ENCODE measurements at places on chromosomes 6 and 20.

DNA sequence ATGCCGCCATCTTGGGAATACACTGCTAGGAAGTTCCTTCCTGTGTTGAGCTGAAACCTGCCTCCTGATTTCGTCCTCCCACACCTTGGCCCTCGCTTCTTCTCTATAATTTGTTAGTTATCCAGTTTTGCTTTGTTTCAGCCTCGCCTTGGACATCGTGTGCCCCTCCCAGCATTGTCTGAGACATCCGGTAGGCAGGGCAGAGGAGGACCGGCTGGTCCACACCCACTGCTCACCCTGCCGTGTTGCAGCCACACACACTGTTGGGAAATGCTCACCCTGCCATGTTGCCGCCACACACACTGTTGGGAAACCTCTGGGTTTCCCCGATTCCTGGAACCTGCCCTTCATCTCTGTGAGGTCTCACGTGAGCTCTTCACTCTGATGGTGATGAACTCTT, 105.1 kb downstream of the CDH4 start:
- H3K27ac ChIP-seq, result no peak overlapping the region
- H3K36me3 ChIP-seq, result no peaks in the 10 kb centered on the region

GRCh38 chr6:95228636-95229035, 348.7 kb upstream of the MANEA start:
- no peaks in the 10 kb centered on the region for H3K4me1 ChIP-seq
- H3K27ac ChIP-seq, result no peak overlapping the region
- no peaks in the 10 kb centered on the region for H3K27me3 ChIP-seq
- H3K36me3 ChIP-seq, result no peaks in the 10 kb centered on the region
- no peak overlapping the region for H3K4me3 ChIP-seq

DNA sequence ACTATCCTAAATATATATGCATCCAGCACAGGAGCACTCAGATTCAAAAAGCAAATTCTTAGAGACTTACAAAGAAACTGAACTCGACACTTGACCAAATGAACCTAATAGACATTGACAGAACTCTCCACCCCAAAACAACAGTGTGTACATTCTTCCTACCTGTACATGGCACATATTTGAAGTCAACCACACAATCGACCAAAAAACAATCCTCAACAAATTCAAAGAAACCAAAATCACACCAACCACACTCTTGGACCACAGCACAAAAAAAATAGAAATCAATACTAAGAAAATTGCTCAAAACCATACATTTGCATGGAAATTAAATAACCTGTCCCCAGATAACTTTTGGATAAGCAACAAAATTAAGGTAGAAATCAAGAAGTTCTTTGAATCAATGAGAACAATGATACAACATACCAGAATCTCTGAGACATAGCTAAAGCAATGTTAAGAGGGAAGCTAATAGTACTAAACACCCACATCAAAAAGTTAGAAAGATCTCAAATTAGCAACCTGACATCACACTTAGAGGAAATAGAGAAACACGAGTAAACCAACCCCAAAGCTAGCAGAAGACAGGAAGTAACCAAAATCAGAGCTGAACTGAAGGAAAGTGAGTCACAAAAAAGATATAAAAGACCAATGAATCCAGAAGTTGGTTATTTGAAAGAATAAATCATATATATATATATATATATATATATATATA, 12.5 kb upstream of the TREM1 start:
- no peak for ATAC-seq
- H3K4me1 ChIP-seq, result peaks cover 44% of the 10 kb centered on the region
- H3K27me3 ChIP-seq, result no peaks in the 10 kb centered on the region
- peak overlapping the region; percentile 3 for H3K4me3 ChIP-seq
- H3K36me3 ChIP-seq, result peaks cover 20% of the 10 kb centered on the region
- H3K27ac ChIP-seq, result peak overlapping the region; percentile 61

DNA sequence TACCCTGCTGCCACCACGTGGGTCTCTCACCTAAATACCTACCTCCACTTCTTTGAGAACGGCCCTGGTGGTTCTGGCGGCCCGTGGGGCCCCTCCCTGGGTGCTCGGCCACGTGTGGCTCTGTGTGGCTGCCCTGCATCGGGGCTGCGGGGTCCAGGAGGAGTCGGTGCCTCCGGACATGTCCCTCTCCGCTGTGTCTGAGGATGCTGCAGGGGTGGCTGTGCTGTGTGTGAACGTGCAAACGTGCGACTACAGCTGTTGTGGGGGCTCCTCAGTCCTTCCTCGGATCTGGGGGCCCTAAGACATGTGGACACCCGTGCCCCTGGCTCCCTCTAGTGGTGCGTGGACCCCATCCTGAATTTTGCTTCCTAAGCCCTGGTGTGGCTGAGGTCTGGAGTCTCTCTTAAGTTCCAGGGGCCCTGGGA, 691.8 kb downstream of the QKI start:
- no peaks in the 10 kb centered on the region for H3K4me1 ChIP-seq
- H3K4me3 ChIP-seq, result no peak overlapping the region
- ATAC-seq, result peak; percentile 53
- H3K27ac ChIP-seq, result no peak overlapping the region

- peak overlapping the region; percentile 97 for H3K27ac ChIP-seq
- H3K36me3 ChIP-seq, result peaks cover 15% of the 10 kb centered on the region
- H3K4me1 ChIP-seq, result no peaks in the 10 kb centered on the region
- H3K4me3 ChIP-seq, result peak overlapping the region; percentile 94
Observed at GRCh38 chr6:5004373-5005037, 668 bp upstream of the RPP40 start.

- ATAC-seq, result no peak
- H3K4me3 ChIP-seq, result no peak overlapping the region
- H3K27me3 ChIP-seq, result no peaks in the 10 kb centered on the region
- H3K4me1 ChIP-seq, result peaks cover 5% of the 10 kb centered on the region
- no peaks in the 10 kb centered on the region for H3K36me3 ChIP-seq
Observed at GRCh38 chr6:6751619-6752023, 163.1 kb downstream of the LY86 start.

GRCh38 chr6:72916298-72916697, 294.4 kb downstream of the KCNQ5 start:
- H3K36me3 ChIP-seq, result no peaks in the 10 kb centered on the region
- no peaks in the 10 kb centered on the region for H3K27me3 ChIP-seq
- peaks cover 16% of the 10 kb centered on the region for H3K4me1 ChIP-seq
- no peak overlapping the region for H3K27ac ChIP-seq
- no peak overlapping the region for H3K4me3 ChIP-seq

DNA sequence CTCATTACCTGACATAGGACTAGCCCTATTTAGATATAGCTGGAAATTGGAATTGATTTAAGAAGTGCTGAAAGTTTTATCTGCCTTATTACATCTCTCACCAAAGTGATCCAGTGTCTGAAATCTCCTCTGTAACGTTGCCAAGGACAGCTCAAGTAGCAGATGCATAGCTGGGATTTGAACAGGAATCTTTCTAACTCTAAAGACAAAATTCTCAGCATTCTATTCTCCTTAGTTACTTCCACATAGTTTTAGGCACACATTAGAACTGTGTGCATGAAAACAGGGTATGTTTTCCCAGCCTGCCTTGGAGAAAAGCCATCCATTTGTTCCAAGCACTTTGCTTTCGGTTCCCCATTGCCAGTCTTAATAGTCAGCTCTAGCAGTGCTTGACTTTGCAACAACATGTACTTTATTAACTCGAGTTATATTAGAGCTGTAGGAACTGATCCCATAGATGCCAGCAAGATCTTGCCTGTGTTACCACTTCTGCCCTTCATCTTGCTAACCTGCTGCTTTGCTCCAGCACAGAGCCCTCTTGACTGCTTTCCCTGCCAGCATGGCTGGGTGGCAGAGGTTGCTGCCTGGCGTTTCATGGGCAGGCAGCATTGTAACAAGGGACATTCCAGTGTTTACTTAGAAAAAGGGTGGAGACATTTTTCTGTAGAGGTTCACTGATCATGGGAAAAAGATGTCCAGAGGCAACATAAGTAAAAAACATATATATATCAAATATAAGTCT, 56.1 kb upstream of the STMND1 start:
- H3K27me3 ChIP-seq, result peaks cover 20% of the 10 kb centered on the region
- no peak for ATAC-seq
- no peaks in the 10 kb centered on the region for H3K4me1 ChIP-seq
- no peak overlapping the region for H3K4me3 ChIP-seq
- no peak overlapping the region for H3K27ac ChIP-seq
- no peaks in the 10 kb centered on the region for H3K36me3 ChIP-seq

- no peak for ATAC-seq
- H3K4me1 ChIP-seq, result peaks cover 77% of the 10 kb centered on the region
- H3K36me3 ChIP-seq, result peaks cover 18% of the 10 kb centered on the region
- no peaks in the 10 kb centered on the region for H3K27me3 ChIP-seq
- H3K27ac ChIP-seq, result no peak overlapping the region
Observed at GRCh38 chr6:15408758-15409157, 162.9 kb downstream of the JARID2 start.

DNA sequence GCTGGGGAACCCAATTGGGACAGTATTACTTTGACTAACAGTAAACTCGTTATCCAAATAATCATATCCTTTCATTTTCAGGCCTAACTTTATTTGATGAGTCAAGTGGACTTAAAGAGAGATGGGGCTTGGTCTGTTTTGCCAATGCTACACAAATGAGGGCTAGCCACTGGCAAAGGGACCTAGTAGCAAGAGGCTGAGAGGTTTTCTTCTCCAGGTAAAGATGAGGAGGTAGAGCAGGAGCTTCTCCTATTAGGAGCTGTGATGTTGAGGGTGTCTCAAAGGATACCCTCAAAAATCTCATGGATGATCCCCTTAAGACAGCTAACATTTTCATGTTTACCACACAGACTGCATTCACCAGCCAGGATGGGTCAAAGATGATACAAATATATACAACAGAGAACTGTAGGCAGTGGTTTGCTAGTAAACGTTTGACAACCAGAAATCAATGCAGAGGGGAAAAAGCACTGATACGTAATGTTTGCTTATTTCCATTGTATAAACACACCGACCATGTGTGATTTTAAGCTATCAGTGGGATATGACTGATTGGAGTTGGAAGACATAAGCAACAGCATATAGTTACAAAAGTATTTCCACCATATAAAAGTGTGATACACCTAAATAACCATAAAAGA, 153.3 kb downstream of the IBTK start:
- no peaks in the 10 kb centered on the region for H3K27me3 ChIP-seq
- no peaks in the 10 kb centered on the region for H3K36me3 ChIP-seq
- no peaks in the 10 kb centered on the region for H3K4me1 ChIP-seq
- no peak overlapping the region for H3K27ac ChIP-seq
- H3K4me3 ChIP-seq, result no peak overlapping the region

DNA sequence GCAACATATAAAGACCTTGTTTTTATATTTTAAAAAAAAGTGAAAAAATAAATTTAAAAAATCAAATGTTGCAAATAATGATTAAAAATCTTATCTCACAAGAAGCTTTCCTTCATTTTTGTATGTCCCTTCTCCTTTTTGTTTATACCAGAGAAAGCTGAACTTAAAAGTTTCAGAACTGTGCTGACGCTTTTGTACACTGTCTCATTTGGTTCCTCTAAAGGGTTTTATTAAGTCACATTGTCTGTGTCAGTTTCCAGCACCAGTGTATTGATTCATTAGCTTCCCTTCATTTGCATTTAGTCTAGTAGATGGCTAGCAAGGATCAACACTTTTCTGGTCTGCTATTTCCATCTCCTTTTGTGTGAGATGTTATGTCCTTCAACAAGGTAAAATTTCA, 6.7 kb downstream of the PCED1A start:
- H3K27ac ChIP-seq, result no peak overlapping the region
- peaks cover 3% of the 10 kb centered on the region for H3K27me3 ChIP-seq
- peaks cover 11% of the 10 kb centered on the region for H3K4me1 ChIP-seq
- peaks cover 32% of the 10 kb centered on the region for H3K36me3 ChIP-seq
- ATAC-seq, result no peak

GRCh38 chr6:119628691-119629594, 279.4 kb upstream of the MAN1A1 start:
- no peaks in the 10 kb centered on the region for H3K4me1 ChIP-seq
- no peaks in the 10 kb centered on the region for H3K36me3 ChIP-seq
- no peak overlapping the region for H3K4me3 ChIP-seq
- no peak for ATAC-seq

GRCh38 chr20:43220612-43221011, 30.9 kb upstream of the PTPRT start:
- H3K27ac ChIP-seq, result no peak overlapping the region
- no peaks in the 10 kb centered on the region for H3K36me3 ChIP-seq
- no peak overlapping the region for H3K4me3 ChIP-seq
- peaks cover 11% of the 10 kb centered on the region for H3K27me3 ChIP-seq
- no peak for ATAC-seq

GRCh38 chr6:2563635-2564034, 187.1 kb downstream of the MYLK4 start:
- no peak overlapping the region for H3K4me3 ChIP-seq
- H3K27ac ChIP-seq, result no peak overlapping the region
- peak; percentile 71 for ATAC-seq
- peaks cover 22% of the 10 kb centered on the region for H3K27me3 ChIP-seq
- peaks cover 10% of the 10 kb centered on the region for H3K4me1 ChIP-seq
- H3K36me3 ChIP-seq, result no peaks in the 10 kb centered on the region

GRCh38 chr6:142811923-142812322, 133.1 kb downstream of the HIVEP2 start:
- no peaks in the 10 kb centered on the region for H3K27me3 ChIP-seq
- peaks cover 56% of the 10 kb centered on the region for H3K36me3 ChIP-seq
- no peak overlapping the region for H3K4me3 ChIP-seq
- peak overlapping the region; percentile 63 for H3K27ac ChIP-seq
- H3K4me1 ChIP-seq, result peaks cover 63% of the 10 kb centered on the region

DNA sequence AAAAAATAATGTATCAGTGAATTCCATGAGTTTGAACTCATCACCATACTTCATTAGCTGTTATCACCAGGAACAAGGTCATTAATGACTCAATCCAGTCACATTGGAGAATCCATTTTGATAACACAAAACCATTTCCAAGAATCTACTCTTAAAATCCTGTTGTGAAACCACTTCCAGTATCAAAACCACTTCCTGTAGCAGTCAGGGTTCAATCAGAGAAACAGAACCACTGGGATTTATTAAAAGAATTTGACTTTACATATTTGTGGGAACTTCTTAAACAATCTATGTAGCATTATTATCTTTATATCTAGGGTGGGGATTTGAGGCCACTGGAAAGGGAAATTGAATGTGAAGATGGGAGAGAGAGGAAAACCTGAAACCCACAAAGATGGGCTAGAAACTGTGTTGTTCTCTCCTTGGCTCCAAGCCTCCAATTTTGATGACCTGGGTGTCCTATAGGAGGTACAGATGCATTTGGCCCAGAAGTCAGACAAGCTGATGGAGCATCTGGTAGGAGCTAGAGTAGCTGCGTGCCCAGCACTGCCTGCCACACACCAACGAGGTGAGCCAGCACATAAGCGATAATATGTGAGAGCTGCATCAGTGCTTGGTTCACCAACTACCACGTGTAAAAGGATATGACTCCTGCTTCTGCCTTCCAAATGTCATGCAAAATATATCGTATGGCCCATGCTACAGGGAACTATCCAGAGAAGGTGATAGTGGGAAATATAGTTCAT, 117.0 kb downstream of the TMEM200A start:
- H3K27me3 ChIP-seq, result no peaks in the 10 kb centered on the region
- no peak overlapping the region for H3K4me3 ChIP-seq

DNA sequence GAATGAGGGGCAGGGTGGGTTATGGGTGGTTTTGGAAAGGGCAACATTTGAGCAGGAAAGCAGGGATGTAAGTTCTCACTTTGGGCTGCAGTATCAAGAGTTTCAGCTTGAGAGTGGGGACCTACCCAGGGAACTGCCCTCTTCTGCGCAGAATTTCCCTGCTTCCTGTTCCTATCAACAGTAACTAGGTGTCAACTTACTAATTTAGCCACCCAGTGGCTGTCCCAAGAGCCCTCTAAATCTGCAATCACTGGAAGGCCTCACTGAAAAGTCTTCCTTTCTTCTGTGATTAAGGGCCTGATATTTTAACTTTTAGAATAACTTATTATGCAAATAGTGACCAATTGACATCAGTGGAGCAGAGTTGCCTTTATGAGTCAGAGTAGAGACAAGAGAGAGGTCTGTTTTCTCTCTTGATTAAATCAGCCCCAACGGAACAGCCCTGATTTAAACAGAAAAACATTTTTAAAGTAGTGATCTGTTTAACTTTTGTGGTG, 118.2 kb upstream of the RIPOR2 start:
- H3K4me1 ChIP-seq, result peaks cover 83% of the 10 kb centered on the region
- no peaks in the 10 kb centered on the region for H3K36me3 ChIP-seq
- peak overlapping the region; percentile 80 for H3K27ac ChIP-seq
- H3K4me3 ChIP-seq, result no peak overlapping the region
